Transverse colon (tissue), 4 donors: ENCODE measurements at places on chromosomes 16 and 17. TPM values are rescaled to one million over a fixed set of nuclear protein-coding genes. Genes with fewer than 3 reads are reported as not detected.

The TPSB2 gene
- 19.4 TPM for total RNA-seq

The PRAC2 gene
- total RNA-seq = not detected

The MED9 gene
- 90.0 TPM for total RNA-seq

The CCL5 gene
- total RNA-seq = 10.2 TPM
